Urothelium cell line (cell line): ENCODE measurements at places on chromosomes 7 and 10.

GRCh38 chr10:44759122-44759521 is 152.0 kb upstream of the TMEM72 start:
- no peak for DNase-seq

DNA sequence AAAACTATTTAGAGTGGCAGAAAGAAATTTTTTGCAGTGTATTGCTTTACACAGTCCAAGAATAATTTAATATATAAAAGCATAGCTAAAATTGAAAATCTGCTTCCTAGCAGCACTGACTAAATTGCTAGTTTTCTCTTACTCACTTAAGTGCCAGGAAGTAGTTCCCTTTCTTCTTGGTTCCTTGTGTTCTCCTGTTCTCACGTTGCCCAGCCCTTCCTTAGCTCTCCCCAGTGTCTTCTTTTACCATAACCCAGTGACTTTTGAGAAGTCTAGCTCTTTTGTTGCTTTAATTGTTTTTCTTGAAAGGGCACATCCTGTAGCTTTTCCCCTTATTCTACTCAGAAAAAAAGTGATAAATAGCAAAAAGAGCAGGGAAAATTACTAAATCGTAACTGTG is 215.5 kb downstream of the THSD7A start:
- DNase-seq: no peak

GRCh38 chr7:33061282-33061937 is 1.2 kb downstream of the NT5C3A start:
- DNase-seq: no peak

GRCh38 chr7:122619664-122620063 is 79.3 kb downstream of the RNF133 start:
- DNase-seq: no peak

DNA sequence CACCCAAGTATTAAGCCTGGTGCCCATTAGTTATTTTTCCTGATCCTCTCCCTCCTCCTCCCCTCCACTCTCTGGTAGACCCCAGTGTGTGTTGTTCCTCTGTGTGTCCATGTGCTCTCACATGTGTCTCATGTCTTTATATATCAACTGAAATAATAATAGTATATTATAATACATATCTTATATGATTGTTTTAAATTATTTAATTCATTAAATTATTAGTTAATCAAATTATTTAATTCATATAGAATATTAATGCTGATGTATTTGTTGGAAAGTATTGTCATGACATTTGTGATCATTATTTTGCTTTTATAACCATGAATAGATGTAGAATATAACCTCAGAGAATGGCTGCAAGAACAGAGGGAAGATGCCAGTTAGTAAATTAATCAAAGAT is 647.5 kb downstream of the SORCS3 start:
- no peak for DNase-seq
